ENCODE measurements at places on chromosomes 1 and 21.
A peak's percentile ranks its signal among the peaks of the same experiment; 100 is the strongest.

DNA sequence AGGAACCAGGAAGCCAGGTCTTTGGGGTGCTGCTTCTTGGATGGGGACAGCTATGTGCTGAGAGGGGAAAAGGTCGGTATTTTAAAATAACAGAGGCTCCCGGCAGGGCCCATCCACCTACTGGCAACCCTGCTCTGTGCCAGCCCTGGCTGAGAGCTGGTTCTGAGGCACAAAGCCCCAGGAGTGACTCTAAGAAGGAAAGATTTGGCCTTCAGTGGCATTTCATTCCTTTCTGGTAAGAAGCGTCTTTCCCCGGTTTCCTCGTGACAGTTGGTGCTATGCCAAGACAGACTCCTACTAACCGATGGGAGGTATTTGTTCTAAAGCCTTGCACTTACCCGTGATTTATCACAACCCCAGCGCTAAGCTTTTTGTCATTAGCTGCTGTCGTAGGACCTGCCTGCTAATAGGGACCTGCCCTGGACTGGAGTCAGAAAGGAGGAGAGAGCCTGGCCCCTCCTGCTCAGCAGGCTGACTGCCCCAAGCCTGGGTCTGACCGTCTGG is 123.1 kb upstream of the ADAR start:
- DNase-seq, result peak; percentile 48

DNA sequence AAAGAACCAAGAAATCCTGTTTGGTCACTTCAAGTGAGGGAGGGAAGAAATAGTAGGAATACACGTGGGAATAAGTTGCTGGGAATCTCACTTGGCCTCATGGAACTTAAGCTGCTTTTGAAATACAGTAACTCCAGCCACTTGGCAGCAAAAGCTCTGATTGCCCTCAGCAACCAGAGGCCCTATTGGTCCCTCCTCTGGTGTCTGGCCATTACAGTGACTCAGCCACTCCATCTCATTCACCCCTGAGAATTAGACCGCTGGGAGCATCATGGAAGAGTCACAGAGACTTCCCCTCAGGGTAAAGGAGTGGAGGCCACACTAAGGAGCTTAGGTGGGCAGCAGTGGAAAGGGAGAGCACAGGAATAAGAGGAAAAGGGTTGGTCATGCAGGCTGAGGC is 99.6 kb downstream of the ELAVL4 start:
- peak; percentile 18 for DNase-seq

GRCh38 chr1:103497404-103497803 is 28.1 kb upstream of the RNPC3 start:
- DNase-seq, result no peak

- peak; percentile 93 for DNase-seq
Measured at GRCh38 chr1:153880962-153881361, 41.8 kb downstream of the GATAD2B start.

DNA sequence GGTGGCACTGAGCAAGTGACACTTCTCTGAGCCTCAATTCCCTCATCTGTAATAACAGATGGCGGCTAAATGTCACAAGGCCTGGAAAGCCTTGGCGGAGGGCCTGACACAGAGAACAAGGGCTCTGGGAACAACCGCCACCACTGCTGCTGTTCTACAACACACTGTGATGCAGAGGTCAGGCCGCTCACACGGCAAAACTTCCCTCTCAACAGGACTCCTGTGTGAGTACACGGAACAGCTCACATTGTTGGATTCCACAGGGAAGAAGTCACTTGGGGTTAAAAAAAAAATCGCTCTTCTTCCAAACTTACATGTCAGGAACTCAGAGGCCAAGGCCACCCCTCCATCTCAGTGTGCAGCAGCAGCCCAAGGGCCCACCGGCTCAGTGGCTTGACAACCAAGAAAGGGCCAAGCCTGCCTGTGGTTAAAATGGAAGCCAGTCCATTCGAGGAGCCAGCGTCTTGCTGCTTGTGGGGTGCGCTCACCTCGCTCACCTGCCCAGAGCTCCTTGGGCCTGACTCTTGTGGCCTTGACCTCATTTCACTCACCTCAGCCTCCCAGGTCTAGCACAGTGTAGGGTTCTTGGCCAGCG is 101.1 kb downstream of the RAVER2 start:
- DNase-seq, result no peak

DNA sequence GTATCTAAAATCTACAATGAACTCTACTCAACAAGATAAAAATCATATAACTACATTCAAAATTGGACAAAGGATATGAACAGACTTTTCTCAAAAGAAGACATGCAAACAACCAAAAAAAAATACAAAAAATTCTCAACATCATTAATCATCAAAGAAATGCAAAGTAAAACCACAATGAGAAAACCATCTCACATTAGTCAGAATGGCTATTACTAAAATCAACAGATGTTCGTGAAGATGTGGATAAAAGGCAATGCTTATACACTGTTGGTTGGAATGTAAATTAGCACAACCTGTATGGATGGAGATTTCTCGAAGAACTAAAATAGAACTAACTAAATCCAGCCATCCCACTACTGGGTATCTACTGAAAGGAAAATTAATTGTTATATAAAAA is 1080.8 kb downstream of the AMY1C start:
- peak; percentile 54 for DNase-seq

- no peak for DNase-seq
Measured at GRCh38 chr1:76583875-76584477, 283.3 kb upstream of the ST6GALNAC5 start.

- no peak for DNase-seq
Measured at GRCh38 chr1:91779548-91780021, 106.4 kb downstream of the TGFBR3 start.

DNA sequence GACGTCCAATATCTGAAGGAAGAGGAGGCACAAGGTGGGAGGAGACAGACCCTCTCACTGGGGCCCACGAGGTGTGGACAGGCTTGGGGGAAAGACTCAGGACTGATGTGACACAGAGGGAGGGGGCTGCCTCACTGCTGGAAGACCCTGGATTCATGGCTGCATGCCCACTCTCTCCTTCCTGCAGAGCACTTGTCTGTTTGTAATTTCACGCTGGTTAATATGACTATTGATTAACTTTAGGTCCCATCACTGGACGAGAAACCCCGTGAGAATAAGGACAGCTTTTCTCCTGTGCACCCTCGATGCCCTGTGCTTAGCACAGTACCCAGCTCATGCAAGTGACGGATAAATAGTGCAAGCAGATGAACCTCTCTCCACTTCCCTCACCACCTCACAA is 35.1 kb downstream of the CACNA1S start:
- no peak for DNase-seq

DNA sequence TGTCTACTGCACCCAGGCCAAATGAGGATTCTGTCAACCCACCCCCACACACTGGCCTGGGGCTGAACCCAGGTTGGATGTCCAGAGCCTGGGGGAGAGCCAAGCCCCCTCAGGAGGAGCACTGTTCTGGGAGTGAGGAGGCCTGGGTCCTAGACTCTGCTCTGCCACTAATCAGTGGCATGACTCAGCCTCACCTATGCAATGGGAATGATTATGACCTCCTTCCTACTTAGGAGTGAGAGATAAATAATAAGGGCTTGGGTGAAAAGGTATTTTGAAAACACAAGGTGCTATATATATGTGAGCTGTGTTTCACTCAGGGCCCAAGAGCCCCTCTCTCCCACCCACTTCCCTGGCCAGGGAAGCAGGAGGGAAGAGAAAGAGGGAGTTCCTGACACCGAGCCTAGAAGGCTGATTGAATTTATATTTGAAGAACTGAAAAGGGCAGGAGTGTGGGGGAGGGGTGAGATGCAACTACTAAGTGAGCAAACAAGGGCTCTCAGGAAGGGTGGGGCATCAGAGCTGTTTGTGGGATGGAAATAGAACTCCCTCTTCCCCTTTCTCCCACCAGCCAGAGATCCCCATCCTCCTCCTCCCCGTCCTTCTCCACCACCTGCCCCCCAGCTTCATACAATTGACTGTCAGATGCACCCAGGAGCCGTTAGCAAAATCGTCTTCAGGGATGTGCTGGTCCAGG is 8.2 kb downstream of the IGSF9 start:
- DNase-seq, result no peak

DNA sequence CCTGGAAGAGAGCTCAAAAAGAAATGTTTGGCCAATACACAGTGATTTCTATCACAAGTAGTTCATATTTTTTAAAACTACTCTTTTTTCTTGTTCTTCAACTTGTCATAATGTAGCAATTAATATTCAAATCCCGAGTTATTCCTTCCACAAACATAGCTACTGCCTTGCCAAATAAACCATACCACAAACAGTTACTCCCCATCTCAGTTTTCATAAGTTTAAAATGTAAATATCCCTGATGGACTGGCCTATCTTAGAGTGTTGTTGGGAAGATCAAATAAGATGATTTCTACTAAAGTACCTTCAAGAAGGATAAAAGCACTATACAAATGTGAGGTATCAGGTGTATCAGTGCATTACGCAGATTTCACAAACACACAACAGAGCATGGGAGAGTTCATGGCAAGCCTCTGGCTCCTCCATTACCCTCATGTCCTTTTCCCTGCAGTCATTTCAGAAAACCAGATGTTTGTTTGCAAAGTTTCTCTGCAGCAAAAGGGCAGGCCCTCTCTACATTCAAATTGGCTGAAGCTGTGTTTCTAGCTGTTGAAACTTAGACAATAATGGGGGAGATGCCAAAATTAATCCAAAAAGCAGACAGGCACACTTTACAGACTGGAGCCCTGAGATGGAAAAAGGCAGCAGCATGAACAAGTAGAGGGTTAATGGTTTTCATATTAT is 16.1 kb downstream of the WLS start:
- DNase-seq, result no peak

DNA sequence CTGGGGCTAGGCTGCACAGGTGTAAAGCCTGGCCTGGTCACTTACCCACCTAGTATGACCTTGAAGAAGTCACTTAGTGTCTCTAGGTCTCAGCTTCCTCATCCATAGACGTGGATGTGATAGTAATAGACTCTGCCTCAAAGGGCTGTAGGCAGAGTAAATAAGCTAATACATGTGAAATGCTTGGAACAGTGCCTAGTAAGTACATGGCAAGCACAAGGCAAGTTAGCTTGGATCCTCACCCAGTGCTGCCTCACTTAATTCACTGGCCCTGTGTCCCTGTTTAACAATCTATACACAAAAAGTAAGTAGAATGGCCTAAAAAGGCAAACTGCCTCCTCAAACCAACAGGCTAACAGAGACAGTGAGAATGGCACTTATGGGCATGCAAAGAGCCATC is 167.8 kb downstream of the PIGK start:
- DNase-seq, result no peak

All from fibroblast of skin of back (primary cell).